ENCODE measurements at places on chromosomes 1 and 21.

DNA sequence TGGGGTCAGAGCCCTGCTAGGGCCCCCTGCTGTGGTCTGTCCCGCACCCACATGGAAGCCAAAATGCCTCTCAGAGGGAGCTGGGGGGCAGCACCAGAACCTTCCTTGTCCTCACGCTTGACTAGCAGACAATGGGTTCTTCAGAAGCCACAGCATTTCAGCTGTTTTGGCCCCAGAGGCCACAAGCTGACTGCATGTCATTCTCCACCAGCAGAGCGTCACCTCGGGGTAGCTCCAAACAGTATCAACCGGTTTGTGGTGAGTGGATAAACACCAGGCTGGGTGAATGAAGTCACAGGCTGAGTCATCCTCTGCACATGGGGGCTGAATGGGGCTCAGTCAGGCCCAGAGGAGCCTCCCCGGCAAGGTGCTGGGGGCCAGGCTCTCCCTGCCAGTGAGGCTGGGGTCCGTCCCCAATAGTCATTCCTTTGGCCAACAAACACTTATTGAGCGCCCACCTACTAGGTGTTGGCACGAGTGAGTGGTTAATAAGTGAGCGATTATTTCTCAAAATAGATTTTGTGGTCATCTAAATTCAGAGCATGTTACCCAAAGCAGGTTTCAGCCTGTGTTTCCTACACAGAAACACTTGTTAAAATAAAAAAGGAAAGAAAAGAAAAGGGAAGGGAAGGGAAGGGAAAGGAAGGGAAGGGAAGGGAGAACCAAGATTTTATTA is 9.1 kb downstream of the OLIG1 start:
- no peak for DNase-seq

GRCh38 chr1:153488731-153489130 is 28.3 kb upstream of the S100A7 start:
- no peak for DNase-seq

DNA sequence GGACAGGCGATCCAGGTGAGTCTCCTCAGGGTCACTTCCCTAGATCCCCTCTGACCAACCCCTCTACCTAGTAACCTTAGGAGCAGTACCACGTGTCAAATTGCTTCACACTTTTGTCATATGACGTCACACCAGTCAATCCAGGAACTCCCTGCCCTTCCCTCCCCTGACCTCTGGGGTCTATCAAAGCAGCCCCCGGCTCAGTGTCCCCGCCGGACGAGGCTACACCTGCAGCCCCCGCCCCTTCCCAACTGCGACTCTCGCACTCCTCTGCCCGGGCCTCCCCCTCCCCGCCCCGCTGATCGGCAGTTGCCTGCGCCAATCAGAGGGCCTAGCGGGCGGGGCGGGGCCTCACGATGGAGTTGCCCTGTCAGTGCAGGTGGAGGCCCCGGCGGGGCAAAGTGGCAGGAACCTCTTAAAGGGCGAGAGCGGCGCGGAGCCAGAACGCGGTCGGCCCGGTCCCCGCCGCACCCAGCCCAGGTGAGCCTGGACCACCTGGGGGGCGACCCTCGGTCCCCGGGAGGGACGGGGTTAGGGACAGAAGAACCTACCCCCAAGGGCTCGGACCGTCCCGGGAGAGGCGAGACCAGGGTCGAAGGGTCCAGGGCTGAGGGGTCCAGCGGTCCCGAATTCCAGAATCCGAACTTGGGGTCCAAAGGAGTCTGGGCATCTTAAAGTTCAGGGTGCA is 27.5 kb upstream of the EPB41 start:
- peak; percentile 89 for DNase-seq

- DNase-seq: no peak
Observed at GRCh38 chr1:35884934-35885333, 1.9 kb downstream of the AGO1 start.

DNA sequence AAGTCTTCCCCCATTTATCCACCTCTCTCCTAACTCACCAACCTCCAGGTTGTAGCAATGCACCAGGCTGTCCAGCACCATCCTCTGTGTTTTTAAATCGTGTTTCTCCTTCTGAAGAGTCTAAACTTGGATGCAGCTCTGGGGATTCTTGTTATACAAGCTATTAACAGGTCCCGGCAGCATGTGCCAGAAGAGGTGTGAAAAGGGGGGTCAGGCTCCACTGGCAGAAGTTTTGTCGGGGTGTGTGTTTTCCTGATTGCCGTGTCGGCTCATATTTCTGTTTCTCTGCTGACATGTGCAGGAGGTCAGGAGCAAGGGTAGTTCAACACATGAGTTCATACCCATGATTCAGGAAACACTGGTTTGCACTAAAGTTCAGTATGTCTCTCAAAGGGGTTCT is 658.6 kb upstream of the CAMK1G start:
- DNase-seq: no peak

- no peak for DNase-seq
Observed at GRCh38 chr1:33615546-33615945, 143.1 kb downstream of the ZSCAN20 start.

GRCh38 chr1:246367041-246367440 is 140.0 kb downstream of the SMYD3 start:
- DNase-seq: no peak

GRCh38 chr21:37145635-37146111 is 72.6 kb downstream of the TTC3 start:
- DNase-seq: no peak

DNA sequence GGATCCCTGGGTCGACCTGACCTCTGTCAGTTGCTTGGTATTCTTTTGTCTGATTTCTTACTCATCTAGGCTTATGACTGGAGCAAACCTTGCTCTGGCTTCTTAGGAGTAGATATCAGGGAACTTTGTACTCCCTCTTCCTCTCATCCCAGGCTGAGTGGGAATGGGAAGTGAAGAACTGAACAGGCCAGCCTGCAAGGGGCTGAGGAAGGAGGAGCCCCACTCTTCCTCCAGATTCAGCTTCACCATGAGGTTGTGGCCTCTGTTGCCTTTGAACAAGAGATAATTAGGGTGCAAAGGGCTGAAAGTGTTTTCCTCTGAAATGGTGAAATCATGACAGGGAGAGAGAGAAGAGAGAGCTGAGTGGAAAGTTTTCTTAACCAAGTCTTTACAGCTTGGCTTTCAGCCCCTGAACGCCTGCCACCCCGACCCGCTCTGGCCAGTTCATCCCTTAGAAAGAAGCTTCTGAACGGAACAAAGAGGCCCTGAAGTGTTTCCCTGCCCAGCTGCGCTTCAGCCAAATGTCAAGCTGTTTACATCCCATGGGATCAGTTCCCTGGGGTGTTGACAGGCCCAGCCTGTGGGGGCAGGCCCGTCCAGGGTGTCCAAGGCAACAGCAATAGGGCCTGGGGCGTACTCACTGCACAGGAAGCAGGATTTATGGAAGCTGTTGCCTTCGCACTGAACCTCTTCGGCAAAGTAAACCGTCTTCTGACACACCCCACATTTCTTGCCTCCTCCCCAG is 11.2 kb downstream of the CSRP1 start:
- no peak for DNase-seq

DNA sequence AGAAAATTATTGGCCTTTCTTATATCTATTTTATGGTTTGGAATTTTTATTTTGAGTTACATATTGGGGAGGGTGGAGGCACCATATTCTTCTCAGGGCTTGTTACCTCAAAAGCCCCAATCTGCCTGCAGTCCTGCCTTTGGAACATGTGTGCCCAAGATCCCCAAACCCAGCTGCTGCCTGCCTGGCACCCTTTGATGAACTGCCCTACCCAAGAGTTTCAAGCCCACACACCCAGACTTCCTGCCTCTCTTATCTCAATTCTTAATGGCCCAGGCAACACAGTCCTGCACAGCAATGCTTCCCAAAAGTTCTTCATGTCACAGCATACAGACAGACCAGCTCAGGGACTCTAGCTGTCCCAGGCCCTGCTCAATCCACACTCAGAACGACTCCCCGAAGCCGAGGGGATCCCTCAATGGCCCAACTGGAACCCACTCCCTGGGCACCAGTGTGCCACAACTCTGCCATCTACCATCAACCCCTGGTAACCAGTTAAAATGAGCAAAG is 19.2 kb downstream of the OLFML2B start:
- DNase-seq: no peak

DNA sequence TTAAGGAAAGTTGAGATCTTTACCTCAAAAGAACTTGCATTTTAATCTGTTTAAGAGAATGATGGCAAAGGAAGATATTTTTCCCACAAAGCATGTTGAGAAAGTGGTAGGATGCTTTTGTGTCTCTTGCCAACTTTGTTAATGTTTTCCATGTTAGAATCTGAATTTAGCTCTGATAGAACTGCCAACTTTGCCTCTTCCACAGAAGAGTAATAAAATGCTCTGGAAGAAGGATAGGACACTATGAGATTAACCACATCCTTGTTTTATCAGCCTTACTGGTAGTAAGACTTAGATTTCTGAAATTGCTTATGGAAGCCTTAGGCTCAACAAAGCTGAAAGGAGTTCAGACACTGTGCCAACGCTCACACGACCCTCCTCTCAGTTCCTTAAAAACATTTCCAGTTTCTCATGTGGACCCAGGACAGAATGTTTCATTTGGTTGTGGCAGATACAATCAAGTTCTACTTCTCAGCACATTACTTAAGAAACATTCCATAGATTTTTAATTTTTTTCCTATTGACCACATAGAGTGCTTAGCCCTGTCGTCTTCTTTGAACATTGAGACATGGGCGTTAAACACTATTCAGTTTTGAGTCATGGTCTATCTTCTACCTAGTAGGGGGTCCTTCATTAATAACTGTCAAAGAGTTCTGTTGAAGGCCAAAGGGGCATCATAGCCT is 59.0 kb downstream of the MTR start:
- DNase-seq: no peak

- no peak for DNase-seq
Observed at GRCh38 chr21:31647650-31648049, 11.8 kb upstream of the SOD1 start.

DNA sequence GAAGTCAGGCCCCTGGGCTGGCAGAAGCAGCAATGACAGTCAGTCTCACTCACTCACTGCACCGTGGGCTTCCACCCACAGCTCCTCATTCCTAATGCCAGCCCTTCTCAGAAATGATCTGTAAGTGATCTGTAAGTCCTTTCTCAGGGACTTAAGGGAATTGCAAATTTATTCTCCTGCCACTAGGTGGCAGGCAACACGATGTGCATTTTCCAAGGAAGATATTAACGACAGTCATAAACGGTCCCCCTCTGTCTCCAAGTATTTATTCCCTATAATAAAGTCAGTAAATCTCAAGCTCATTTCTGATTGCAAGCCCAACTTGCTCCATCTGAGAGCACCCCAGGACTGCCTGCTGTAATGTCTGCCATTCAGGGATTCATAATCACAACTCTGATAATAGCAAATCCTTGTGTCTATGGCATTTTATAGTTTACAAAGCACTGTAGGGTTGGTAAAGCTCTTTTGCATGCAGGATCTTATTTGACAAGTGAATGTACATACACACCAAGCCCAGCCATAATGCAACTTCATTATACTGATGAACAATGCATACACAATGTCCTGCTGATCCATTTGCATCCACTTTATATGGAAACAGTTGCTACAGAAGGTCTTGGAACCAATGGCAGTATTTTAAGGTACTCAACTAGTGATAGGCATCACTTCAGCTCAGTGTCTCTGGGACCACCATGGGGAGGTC is 380.5 kb upstream of the CAMK1G start:
- DNase-seq: no peak

GRCh38 chr1:27136998-27137542 is 17.9 kb downstream of the SLC9A1 start:
- peak; percentile 79 for DNase-seq

GRCh38 chr1:180528868-180529470 is 26.6 kb upstream of the ACBD6 start:
- no peak for DNase-seq

DNA sequence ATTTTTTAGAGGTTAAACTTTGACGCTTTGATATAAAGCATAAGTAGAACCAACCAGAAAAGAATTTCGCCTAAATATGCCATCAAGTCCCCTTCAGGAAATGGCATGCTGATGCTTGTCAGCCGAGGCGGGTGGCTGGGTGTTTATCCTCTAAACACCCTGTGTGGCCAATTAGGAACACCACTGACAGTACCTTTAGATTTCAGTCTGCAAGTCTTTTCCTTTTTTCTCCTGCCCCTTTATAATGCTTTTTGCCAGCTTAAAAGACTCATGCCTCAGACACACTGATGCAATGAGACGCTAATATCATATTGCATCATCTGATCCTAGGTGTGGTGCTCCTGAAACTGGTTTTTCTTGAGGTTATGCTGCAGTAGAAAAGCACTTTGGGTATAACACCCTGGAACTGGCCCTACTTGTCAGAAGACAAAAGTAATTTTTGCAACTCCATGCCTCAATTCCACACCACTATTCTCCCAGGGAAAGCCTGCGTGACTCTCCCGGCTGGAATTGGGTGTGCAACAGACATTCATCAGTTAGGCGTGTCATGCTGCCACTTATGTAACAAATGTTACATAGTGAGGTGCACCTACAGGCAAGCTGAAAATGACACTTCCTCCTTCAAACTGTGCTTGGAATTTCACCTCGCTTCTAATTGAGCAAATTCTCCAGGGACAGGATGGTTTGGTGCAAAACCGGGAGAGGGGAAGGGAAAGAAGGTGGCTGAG is 2.0 kb upstream of the RCC2 start:
- DNase-seq: no peak

DNA sequence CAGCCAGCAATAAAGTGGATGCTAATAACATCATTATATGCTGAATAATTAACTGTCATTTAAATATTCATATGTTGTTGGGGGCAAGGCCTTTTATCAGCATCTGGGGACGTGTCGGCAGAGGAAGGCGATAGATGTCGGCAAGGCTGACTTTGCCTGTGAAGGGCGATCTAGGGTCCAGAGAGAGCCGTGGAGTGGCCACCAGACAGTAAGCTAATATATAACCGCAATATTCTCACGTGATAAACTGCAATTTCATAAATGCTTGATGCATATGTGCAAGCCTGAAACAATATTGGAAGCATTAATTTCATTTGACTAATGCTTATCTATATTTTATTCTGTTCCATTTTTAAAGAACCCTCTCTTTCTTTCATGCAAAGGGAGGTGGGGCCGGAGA is 141.0 kb upstream of the POU3F1 start:
- DNase-seq: no peak

DNA sequence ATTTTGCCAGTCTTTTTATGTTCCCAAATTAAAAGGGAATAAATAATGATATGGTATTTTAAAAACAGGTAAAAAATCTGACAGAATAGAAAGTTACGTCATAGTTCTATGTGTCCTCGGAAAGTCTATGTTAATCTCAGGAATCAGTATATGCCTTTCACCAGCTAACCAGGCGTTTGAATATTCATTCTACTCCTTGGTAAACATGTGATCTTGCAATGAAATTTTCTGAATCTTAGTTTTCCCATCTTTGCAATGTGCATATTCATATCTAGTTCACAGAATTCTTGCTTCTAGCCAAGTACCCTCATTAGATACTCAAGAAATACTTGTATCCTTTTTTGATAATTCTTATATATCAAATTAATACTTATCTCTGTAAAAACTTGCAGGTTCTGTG is 179.4 kb downstream of the ZP4 start:
- no peak for DNase-seq
